Activated CD8-positive, alpha-beta memory T cell treated with anti-CD3 and anti-CD28 coated beads, Interleukin-2, amount 50 U/mL, for 4 hours (primary cell): ENCODE measurements at places on chromosomes 2 and 18.

DNA sequence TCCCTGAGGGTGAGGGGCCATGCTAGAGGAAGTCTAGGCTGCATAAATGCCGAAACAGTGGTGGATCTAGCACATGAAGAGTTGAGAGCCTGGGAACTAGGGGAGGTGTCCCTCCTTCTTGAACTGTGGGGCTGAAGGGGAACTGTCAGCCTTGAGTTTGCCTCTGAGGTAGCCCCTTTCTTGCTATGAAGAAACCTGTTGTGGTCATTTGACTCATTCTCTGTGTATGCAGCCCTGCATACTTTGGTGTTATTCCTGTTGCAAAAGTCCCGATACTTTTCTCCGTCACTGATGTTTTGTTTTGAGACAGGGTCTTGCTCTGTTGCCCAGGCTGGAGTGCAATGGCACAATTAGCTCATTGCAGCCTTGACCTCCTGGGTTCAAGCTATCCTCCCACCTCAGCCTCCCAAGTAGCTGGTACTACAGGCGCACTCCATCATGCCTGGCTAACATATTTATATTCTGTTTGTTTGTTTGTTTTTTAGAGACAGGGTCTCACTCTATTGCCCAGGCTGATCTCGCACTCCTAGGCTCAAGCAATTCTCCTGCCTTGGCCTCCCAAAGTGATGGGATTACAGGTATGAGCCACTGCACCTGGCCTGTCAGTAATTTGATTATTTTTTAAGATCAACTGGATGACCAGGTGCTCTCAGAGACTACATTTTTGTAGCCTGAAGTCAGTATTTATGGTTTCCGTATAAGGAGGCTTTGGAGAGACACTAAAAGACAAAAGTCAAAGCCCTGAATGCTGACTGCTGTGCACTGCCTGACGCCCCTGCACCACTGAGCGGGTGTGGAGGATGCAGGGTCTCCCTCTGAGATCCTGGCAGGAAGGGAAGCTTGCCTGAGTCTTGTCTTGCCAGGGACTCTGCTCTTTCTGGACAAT, 126.0 kb upstream of the MSH6 start:
- no peak for DNase-seq

DNA sequence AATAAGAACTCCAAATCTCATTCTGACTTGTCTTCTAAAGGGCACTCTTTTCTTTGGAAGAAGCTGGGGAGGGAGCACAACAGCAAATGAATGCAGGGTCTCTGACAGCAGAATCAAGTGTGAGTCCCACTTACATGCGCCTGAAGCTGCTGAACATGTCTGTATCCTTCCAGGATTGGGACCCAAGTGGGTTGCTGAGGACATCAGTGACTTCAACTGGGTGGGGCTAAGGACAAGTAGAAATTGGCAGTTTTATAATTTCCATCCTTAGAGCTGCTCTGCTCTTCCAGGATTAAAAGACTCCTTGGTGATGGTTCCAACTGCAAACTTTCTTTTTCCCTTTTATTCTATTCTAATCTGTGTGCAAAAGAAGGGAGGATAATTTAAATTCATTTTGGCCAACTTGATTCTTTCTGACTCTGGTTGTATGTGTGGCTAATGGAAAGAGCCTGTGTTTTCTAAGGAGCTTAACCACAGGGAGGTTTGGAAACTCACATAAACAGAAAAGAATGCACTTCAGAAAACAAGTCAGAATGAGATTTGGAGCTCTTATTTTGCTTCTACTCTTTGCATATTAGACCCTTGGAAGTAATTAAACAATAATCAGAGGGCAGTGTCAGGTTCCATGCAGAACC, 20.6 kb downstream of the ANTXR1 start:
- DNase-seq: no peak

DNA sequence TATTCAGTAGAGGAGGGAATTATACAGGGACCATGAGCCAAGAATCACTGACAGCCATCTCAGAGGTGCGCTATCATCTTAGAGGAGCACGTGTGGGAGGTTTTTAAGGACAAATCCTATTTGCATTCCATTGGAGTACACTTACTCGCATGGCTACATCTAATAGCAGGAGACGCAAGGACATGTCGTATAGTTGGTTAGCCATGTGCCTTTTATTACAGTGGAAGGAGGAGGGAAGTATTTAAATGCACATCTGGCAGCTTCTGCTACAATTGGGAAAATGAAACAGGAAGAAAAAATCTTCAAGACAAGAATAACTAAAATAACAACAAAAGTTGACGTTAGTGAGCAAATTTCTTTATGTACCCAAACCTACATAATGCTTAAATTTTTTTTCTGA, 86.5 kb upstream of the UGP2 start:
- no peak for DNase-seq

- no peak for DNase-seq
Observed at GRCh38 chr2:98454500-98455235, 10.0 kb downstream of the INPP4A start.

GRCh38 chr2:186639939-186640338, 50.1 kb downstream of the ITGAV start:
- no peak for DNase-seq

DNA sequence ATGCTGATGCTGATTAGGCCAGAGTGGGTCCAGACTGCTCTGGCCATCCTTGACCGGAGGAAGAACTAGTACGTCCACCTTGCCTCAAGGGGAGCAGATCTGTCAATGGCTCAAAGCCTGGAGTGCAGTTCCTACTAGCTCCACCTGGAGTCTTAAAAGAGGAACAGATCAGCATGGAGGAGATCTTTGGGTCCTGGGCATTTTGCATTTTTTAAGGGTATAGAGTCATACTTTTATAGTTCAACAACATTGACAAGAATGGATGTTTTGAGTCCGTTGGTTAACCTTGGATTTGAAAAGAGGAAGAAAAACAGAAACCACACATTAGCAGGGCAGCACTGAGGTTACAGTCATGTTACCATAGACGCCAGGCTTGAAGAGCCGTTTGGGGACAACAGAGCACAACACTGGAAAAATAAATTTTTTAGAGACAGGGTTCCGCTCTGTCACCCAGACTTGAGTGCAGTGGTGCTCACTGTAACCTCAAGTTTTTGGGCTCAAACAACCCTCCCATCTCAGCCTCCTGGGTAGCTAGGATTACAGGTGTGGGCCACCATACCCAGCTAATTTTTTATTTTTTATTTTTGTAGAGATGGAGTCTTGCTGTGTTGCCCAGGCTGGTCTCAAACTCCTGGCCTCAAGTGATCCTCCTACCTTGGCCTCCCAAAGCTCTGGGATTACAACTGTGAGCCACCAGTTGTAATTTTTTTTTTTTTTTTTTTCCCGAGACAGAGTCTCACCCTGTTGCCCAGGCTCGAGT, 78.5 kb downstream of the PRKCE start:
- DNase-seq: no peak

DNA sequence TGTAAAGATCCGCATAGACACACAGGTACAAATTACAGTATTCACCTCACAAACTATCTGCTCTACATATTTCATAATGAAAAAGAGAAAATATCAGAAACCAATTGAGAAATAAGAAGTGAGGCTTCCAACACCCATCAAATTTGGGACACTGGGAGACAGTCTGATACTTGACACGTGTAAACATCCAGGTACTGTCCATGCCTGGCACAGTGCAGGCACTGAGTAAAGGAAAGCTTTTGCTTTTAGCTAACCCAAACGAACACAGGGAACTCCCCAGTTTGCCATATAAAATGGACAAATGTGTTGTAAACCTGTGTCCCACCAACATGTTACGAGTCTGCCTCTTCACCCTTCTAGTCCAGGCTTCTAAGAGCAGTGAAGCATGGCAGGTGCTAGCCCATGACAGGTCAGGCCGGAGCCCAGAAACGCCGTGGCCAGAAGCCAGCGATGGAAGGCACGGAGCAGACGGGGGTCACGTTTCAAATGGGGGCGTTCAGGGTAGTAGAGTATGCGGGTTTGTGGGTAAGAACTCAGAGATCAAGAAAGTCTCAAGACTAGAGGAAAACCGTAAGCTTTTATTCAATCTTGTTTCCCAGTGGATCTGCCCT, 27.0 kb downstream of the CDH2 start:
- DNase-seq: no peak

- no peak for DNase-seq
Observed at GRCh38 chr18:59062643-59063006, 77.1 kb upstream of the SEC11C start.

GRCh38 chr2:74066491-74067203, 81.1 kb downstream of the BOLA3 start:
- DNase-seq: no peak

GRCh38 chr2:223937535-223937934, 7.6 kb downstream of the WDFY1 start:
- DNase-seq: no peak

- DNase-seq: no peak
Observed at GRCh38 chr2:239106966-239107365, 259.1 kb downstream of the TWIST2 start.

DNA sequence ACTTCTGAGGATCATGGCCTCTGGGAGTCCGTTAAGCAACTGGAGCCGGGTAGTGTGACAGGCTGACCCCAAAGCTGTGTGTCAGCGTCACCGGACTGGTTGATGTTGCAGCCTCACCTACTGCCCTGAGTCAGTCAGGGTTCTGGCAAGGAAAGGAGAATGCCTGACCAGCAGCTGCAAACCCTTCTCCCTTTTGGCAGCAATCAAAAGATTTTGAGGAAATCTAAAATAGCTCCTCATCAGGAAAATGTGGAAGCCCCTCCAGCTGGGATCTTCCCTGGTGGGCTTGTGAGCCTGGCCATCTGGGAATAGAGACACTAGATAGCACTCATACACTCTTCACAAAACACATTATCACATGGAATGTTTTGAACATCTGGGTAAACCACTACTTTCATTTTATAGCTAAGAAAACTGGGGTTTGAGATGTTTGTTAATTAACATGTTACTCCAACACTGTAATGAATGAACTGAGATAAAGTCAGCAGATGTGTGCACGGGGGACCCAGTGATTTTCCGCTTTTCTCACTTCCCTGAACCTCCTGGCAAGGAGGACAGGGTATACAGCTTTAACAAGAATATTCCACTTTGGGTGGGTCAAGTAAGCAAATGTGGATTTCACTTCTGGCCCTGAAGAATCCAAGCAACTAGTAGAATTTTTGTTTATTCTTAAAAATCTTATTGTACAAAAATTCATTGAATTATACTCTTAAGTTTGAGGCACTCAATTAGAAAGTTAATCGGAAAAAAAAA, 24.7 kb downstream of the CLUL1 start:
- DNase-seq: no peak

DNA sequence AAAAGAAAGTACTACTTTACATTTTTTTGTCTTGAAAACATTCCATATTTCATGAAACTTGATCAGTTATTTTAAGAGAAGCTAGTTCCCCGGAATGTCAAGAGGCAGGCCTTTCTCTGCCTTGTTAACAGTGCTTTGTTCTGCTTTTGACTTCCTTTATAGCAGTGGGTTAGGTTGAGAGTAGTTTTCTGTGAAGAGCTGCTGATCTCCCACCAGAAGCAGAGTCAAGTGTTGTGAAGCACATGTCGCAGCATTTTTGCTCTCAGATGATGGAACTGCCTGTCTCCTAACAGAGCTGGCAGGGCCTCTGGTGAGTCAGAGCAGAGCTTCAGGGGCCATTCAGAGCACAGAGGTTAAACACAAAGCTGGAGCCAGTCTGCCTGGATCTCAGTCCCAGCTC, 871.8 kb downstream of the SLC4A3 start:
- DNase-seq: no peak

GRCh38 chr2:183179156-183179555, 54.9 kb downstream of the NUP35 start:
- DNase-seq: no peak

GRCh38 chr2:175371378-175371777, 189.9 kb upstream of the ATP5MC3 start:
- DNase-seq: no peak

GRCh38 chr2:54772110-54772509, 48.6 kb downstream of the EML6 start:
- DNase-seq: no peak

DNA sequence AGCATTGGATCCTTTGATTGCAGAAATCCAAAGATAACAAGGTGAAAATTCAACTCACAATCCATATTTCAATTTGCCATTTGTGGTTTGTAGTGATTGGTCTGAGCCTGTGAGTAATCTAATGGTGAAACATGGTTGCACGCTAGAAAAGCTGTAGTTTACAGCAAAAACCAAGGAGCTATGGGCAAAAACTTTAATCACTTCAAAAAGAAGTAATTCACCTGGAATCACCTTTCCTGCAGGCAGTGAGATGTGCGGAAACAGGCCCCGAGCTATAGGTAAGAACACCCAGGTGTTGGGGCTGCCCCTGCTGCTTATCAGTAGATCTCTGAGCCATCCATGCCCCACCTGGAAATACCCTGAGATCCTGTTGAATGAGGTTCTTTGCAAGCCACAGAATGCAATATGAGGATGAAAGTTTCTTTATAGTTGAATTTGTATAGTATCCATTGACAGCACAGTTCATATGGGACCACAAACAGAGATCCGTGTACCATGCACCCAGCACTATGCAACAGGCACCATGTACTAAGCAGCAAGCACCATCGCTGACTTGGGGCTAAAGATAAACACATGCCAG, 208.2 kb downstream of the SPP2 start:
- no peak for DNase-seq

DNA sequence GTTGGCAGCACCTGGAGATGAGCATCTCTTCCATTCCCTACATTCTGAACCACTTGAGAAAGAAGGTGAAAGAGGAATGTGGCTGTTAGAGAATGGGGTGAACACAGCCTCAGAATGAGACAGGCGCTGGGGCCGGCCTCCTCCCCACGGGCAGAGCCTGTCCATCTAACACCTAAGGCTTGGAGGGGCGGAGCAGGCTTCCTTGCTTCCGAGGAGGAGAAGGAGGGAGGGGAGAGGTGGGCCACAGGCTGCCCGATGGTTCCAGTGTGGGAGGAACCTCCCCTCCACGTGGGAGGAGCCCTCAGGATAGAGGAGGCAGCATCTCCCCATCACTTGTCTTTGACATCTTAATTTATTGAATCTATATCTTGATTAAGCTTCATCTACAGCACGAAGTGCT, 68.6 kb downstream of the CIB4 start:
- DNase-seq: no peak

DNA sequence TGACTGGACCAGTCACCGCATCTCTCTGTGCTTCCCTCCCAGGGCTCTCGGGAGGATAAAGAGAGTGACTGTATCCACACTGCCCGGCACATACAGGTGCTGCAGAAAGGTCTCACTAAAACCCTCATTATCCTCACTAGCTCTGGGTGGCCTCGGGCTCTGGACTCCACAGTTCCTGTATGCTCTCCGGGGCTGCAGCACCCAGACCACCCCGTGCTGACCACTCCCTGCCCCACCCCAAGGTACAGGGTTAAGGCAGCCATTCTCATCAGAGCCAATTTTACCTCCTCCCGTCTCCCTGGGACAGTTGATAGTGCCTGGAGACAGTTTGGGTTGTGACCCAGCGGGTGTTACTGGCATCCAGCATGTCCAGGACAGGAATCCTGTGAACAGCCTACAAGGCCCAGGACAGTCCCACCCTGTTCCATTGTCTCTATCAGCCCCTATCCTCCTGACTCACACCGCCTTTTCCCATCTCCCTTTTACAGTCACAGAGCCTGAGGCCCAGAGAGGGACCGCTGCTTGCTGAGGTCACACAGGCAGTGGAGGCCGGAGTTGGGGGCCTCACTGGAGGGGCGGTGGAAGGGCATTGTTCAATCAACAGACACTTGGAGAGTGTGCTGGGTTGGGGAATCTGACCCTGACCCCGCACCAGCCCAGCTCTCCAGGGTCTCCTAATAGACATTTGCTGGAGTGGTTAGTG, 1.7 kb downstream of the ZAP70 start:
- no peak for DNase-seq
